ENCODE measurements at places on chromosomes 16 and 17. TPM values are rescaled to one million over a fixed set of nuclear protein-coding genes. Genes with fewer than 3 reads are reported as not detected.

SLC2A4 gene
- 0.18 TPM for total RNA-seq

TBC1D26 gene
- not detected for total RNA-seq

PIRT gene
- total RNA-seq, result not detected

NDUFAB1 gene
- total RNA-seq, result 125 TPM

KRTAP2-3 gene
- total RNA-seq, result not detected

SCO1 gene
- 69.7 TPM for total RNA-seq

COG8 gene
- 51.5 TPM for total RNA-seq

MYH1 gene
- 0.08 TPM for total RNA-seq

TBC1D3C gene
- not detected for total RNA-seq

CMTM2 gene
- not detected for total RNA-seq

GDPD1 gene
- total RNA-seq, result 0.49 TPM

NOG gene
- not detected for total RNA-seq

PPM1D gene
- 8.7 TPM for total RNA-seq

PRAC2 gene
- total RNA-seq, result not detected

TEKT5 gene
- total RNA-seq, result not detected

FOXJ1 gene
- not detected for total RNA-seq

TSPAN10 gene
- 4.5 TPM for total RNA-seq

NPIPB13 gene
- 0.36 TPM for total RNA-seq

SCARF1 gene
- 1.3 TPM for total RNA-seq

SULT1A2 gene
- not detected for total RNA-seq

ITGAD gene
- total RNA-seq, result not detected

SMIM36 gene
- not detected for total RNA-seq

KRT33A gene
- not detected for total RNA-seq

C16orf82 gene
- not detected for total RNA-seq

SCPEP1 gene
- 140 TPM for total RNA-seq

KRT24 gene
- total RNA-seq, result not detected

REXO5 gene
- 5.2 TPM for total RNA-seq

WWOX gene
- total RNA-seq, result 92.8 TPM

MTSS2 gene
- 8.3 TPM for total RNA-seq

TMED6 gene
- 0.36 TPM for total RNA-seq

PRSS33 gene
- total RNA-seq, result not detected

CTF1 gene
- 2.5 TPM for total RNA-seq

C1QL1 gene
- not detected for total RNA-seq

WDR59 gene
- total RNA-seq, result 22.4 TPM

Measured in fibroblast of the aortic adventitia (primary cell).